Stimulated activated CD4-positive, alpha-beta T cell treated with anti-CD3 and anti-CD28 coated beads, Interleukin-4, amount 100 ng/mL, for 24 hours (primary cell): ENCODE measurements at places on chromosomes 1 and 21.
A peak's percentile ranks its signal among the peaks of the same experiment; 100 is the strongest.

DNA sequence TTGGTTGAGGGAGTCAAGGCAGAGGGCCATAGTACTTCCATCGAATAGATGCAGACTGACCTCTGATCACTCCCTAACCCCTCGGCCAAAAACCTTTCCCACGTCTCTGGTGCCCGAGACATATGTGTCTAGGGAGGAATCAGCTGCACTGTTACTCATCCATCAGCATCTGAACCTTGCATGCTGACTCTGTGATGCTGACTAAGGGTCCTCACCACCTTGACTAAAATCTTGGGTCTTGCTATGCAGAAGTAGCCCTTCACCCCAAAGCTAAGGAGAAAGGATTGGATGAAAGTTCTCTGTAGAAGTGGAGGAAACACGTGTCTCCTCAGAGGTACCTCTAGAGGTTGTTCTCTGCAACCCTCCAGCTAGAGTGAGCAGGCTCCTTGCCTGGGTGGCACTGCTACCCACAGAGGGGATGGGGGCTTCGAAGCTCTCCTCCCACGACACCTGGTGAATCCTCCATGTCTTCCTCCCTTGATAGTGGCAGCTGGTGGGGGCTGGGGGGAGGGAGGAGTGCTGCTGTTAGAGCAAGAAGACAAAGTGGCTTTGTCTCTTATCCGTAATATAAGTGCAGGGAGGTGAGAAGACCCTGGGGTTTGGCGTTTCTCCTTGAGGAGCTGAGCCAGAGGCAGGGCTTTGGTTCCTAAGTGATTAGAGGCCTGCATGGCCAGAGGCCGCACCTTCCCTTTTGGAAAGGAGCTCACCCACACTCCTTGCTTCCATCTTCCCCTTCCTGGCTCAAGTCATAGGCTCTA, 45.1 kb downstream of the ATP2B4 start:
- DNase-seq: no peak

GRCh38 chr21:41228006-41228370, 60.0 kb downstream of the BACE2 start:
- no peak for DNase-seq

GRCh38 chr21:26850116-26850643, 5.0 kb upstream of the ADAMTS1 start:
- no peak for DNase-seq

DNA sequence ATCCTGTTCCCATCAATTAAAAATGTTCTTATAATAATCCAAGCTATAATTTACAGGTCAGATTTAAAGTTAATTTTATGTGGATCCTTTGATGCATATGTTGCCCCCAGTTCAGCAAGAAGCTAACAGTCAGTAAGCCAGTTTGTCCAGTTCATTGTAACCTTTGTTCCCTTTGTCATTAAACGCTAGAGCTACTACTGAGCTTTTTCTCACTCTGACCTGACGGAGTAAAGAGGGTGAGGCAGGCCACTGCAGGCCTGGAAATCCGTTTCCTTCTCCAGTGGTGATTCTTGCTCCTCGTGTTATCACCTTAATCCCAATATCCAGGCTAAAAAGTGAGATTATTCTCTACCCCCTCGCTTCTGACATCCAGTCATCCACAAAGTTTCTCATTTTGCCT, 10.2 kb downstream of the YBX1 start:
- no peak for DNase-seq

- DNase-seq: no peak
Measured at GRCh38 chr1:245779797-245780755, 625.3 kb downstream of the KIF26B start.

GRCh38 chr1:64059556-64059955, 143.9 kb upstream of the UBE2U start:
- DNase-seq: no peak

DNA sequence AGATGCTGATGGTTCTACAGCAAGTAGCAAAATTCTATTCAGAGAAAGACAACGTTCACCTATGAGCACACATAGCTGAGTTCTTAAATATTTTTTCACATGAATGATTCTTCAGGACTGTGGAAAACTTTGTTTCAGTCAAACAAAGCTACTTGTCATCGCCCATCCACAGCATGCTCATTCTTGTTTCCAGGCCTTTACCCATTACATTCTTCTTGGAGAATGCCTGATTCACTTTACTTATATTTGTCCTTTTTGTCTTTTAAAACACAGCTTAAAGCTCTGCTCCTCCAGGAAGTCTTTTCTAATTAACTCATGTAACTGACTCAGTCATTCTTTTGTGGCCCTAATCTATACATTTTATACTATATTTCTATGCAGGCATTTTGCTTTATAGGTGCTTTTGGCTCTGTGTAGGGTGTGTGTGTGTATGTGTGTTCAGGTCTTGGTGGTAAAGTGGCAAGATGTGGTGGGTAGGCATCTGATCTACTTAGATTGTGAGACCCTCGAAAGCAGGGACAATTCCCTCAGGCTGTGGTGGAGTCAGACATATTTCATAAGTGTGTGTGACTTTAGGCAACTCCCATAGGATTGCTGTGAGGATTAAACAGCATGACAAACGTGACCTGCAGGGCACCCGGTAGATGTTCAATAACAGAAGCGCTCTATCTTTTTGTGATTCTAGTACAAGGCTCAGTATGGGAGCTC, 11.8 kb upstream of the MARK1 start:
- no peak for DNase-seq

GRCh38 chr1:165645654-165646366, 14.8 kb downstream of the MGST3 start:
- DNase-seq: peak; percentile 12

GRCh38 chr1:33337441-33337840, 16.5 kb upstream of the A3GALT2 start:
- no peak for DNase-seq

DNA sequence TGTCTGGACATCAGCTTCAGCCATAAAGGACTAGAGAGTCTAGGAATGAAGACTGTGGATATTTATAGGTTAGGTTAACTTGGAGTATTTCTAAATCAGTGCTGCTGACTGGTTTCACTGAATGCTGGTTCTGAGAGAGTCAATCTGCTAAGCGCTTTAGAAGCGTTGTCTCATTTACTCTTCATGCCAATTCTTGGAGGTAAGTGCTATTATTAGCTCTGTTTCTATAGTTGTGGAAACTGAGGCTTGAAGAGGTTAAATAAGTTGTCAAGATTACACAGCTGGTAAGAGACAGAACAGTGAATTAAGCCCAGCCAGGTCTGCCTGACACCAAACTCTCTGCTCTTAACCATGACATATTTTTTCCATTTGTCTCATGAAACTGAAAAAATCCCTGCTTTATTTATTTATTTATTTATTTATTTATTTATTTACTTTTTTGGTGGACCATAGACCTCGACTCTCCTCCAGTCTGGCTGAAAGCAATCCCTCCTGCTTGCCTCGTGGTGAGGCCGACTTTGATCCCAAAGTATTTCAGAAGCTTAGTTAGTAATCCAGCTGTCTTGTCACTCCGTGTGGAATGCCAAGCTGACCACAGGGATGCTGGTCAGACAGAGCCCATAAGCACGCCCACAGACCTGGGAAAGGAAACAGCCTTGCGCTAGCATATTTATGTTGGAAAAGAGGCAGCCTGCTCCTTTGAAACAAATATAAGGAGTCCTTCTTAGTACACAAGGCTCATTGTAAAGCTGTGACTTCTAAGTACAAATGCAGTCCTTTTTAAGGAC, 16.9 kb downstream of the NTMT2 start:
- DNase-seq: no peak

- no peak for DNase-seq
Measured at GRCh38 chr1:103461161-103462105, 64.1 kb upstream of the RNPC3 start.

- DNase-seq: no peak
Measured at GRCh38 chr1:31585736-31586365, 9.5 kb downstream of the TINAGL1 start.

- no peak for DNase-seq
Measured at GRCh38 chr1:156119503-156120209, 5.1 kb downstream of the LMNA start.
